Inflammatory macrophage treated with lipopolysaccharide for 1 hour (primary cell): ENCODE measurements at places on chromosomes 7 and 10.
A peak's percentile ranks its signal among the peaks of the same experiment; 100 is the strongest.

DNA sequence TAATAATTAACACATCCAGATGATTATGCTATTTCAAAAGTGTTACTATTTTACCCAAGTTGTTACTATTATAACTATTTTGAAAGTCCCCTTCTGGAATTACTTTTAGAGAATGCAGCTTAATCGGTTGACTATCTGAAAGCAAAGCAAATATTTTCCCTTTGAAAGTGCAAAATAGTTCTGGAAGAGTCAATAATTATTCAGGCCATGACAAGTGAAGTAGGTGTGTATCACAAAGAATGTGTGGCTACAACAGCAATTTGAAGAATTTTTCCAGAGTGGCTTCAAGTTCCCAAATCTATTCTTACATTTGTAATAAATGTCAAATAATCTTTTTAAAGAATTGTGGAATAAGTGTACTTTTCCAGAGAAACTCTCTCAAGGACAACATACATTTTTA lies 42.8 kb downstream of the RNLS start:
- DNase-seq, result no peak

- DNase-seq, result no peak
These were observed 32.1 kb downstream of the SGPL1 start for GRCh38 chr10:70847659-70848360.

DNA sequence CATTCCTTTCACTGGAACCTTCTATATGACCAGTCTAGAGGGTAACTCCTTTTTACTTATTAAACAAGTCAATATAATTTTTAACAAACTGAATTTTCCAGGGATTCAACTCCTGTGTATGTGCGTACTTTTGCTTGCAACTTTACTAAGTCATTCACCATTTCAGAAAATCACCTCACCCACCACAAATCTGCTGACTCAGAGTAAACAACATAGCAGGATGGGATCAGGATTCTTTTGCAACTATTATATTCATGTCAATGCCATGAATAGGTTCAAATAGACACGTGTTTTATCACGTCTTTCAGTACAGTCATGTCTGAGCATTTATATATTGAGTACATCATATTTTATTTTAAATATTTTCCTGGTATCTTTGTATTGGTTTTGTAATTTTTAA lies 14.5 kb downstream of the CTTNBP2 start:
- no peak for DNase-seq

- DNase-seq, result no peak
These were observed 1.5 kb downstream of the LZTS2 start for GRCh38 chr10:101000915-101001658.

DNA sequence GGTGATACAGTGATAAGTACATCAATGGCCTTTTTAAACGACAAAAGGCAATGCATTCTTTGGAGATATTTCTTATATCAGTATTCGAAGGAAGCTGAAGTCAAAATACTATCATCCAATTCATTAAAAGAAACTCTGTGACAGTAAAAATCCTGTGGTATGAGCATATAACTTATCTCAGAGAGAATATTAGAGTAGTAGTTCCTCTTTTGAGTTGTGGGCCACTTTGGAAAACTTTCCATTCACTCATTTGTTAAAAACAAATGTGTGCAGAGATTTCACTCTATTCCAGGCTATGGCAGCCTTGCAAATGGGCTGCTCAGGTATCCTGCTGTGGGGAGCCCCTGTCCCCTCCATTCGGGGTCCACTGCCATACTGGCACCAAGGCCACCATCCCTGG lies 55.3 kb upstream of the ZNF438 start:
- DNase-seq, result no peak

- no peak for DNase-seq
These were observed 48.2 kb downstream of the CFAP70 start for GRCh38 chr10:73310475-73310874.

DNA sequence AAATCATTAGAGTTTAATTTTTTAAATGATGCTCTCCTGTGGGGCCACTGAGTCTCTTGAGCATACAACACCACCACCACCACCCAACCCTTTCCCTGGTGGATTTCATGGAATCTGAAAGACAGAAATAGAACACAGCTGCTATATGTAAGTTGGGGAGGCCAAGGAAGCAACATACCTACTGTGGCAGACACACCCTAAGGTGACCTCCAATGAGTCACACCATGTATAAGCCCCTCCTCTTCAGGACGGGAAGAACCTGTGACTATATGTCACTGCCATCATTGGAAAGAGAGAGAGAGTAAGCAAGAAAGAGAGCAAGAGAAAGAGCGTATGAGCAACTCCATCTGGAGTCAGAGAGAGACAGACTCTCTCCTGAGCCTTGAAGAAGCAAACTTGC lies 172.4 kb upstream of the NFE2L3 start:
- DNase-seq, result no peak

- peak; percentile 37 for DNase-seq
These were observed 13.2 kb upstream of the TAS2R60 start for GRCh38 chr7:143429770-143430698.

DNA sequence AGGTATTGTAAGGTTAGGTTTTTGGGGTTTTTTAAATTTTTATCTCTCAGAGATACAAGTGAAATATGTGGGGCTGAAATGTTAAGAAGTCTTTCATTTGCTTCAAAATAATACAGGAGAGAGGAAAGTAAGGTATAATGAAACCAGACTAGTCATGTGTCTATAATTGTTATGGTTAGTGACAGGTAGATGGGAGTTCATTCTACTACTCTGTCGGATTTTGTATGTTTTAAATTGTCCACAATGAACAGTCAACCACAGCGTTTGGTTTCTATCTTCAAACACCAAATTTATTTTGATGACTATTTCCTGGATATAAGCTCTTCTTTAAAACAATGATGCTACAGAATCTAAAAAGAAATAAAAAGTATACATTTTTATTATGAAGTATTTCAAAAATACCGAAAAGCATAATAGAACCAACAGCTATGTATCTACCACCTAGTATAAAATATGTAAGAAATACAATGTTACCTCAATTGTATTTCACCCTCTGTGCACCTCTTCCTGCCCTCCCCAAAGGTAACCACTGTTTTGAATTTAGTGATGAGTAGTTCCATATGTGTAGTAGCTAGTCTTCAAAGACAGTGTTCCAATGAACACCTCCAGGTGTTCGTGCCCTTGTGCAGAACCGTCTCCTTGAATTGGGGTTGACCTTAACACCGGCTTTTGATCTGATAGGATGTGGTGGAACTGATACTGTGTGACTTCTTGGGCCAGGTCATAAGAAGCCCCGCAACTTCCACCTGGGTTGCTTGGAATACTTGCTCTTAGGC lies 74.8 kb upstream of the CDK1 start:
- DNase-seq, result no peak

DNA sequence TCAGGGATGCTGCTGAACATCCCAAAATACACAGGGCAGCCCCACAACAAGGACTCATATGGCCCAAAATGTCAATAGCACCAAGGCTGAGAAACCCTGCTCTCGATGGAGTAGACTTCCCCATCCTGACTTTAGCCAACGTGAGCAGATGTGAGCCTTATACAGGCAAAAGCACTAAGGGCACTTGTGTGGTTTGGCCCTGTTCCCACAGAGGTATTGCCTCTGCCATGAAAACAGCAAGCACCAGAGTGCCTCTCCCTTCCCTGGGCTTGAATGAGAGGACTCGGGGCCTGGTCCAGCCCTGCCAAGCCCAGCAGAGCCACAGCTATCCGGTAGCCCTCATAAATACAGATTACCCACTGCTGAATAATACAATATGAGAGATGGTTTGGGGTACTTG lies 47.5 kb downstream of the ACSM6 start:
- no peak for DNase-seq

DNA sequence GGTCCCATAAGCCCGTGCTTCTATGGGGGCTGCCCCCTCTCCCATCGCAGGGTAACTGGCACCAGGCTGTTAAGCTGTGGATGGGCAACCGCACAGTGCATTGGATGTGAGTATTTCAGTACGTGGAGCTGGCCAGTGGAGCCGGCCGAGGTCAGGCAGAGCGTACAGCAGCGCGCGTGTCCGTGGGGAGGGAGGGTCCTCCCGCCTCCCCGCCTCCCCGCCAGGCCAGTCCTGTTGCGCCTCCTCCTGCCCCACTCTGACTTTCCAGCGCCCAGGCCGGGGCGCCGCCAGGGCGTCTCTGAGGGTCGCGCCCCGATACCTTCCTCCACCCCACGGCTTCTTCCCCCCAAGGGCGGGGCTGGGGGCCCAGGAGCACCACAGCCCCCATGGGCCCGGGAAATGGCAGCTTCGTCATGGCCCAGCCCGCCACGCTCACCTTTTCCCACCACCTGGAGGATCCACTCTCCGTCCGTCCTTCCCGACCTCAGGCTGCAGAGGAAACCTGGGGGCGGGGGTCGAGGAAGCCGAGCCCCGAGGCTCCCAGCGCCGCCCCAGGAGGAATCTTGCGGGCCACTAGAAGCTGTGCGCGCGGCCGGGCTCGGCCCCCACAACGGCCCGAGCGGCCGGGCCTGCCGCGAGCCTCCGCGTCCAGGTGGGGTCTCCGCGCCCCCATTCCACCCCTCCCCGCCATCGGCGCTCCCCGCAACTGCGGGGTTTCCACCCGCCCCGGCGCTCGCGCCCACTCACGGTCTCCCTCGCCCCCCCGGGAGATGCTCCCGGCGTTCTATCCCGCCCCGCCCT lies 831 bp upstream of the PFKP start:
- DNase-seq, result no peak

DNA sequence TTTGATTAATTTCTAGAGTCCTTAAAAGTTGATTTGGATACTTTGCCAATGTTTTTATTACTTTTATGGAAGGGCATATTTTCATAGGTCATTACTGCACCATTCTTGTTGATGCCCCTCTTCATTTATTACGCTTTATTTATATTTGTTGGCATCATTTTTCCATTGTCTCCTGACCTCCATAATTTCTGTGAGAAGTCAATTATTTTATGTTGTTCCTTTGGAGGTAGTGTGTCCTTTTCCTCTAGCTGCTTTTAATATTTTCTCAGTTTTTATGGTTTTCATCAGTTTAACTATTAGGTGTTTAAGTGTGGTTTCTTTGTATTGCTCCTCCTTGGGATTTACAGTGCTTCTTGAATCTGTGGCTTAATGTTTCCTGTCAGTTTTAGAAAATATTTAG lies 134.9 kb downstream of the SAMD9 start:
- no peak for DNase-seq

- no peak for DNase-seq
These were observed 5.1 kb upstream of the LRRC4 start for GRCh38 chr7:128036226-128036940.

DNA sequence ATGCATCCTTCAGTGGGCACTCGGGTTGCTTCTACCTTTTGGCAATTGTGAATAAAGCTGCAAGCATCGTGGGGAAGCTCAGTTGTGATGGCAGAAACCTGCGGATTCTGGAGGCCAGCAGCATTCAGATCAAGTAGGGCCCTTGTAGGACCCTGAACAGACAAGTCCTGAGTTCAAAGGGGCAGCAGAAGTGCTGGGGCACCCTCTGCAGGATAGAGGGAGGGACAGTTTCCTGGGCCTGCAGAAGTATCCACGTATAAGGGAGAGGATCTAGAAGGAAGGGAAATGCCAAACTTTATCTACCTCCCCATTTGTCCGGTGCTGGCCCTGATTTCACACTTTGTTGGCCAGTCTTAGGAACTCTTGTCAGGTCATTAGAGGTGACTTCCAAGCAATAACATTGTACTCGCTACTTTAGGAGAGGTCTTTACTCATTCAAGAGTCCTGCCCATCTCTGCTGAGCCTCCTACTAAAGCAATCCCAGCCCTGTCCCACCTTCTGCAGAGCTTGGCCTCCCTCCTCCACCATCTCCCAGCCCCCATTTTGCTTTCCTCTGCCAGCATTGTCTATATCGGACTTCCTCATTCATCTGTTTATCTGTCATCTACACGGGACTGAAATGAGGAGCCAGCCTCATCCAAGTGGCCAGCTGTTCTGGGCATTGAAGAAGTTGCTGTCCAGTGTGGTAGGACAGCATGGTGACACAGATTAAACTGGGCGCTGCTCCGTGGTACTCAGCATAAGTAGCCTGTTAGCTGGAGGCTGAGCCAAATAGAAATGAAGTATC lies 26.6 kb upstream of the R3HCC1L start:
- DNase-seq, result no peak

DNA sequence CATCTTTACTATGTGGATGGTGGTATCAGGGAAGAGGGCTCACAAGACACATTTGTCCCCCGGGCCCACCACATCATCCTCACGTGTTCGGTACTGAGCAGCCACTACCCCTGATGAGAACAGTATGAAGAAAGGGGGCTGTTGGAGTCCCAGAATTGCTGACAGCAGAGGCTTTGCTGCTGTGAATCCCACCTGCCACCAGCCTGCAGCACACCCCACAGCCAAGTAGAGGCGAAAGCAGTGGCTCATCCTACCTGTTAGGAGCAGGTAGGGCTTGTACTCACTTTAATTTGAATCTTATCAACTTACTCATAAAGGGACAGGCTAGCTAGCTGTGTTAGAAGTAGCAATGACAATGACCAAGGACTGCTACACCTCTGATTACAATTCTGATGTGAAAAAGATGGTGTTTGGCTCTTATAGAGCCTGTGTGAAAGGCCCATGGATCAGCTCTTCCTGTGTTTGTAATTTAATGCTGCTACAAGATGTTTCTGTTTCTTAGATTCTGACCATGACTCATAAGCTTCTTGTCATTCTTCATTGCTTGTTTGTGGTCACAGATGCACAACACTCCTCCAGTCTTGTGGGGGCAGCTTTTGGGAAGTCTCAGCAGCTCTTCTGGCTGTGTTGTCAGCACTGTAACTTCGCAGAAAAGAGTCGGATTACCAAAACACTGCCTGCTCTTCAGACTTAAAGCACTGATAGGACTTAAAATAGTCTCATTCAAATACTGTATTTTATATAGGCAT lies 9.1 kb upstream of the CSGALNACT2 start:
- DNase-seq, result peak; percentile 96

GRCh38 chr7:101936611-101937231 lies 119.3 kb downstream of the CUX1 start:
- DNase-seq, result no peak

GRCh38 chr7:95204618-95205017 lies 119.7 kb downstream of the PON1 start:
- no peak for DNase-seq

DNA sequence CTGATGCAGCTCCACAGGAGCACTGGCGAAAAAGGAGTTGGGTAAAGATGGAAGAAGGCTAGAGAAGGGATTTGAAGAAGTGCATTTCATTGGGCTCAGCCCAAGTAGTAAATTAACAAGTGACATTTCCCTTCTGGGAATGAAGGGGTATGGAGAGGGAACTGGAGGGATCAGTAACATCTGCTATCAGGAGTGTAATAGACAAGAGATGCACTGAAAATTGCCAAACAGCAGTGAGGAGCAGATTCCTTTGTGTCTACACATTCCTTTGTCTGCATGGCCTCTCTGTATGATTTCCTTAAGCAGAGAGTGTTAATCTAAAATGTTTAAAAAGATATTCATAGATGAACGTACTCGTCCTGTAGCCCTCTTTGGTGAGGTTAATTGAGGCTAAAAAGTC lies 148.2 kb upstream of the FERD3L start:
- no peak for DNase-seq

GRCh38 chr7:22542669-22543068 lies 42.7 kb upstream of the STEAP1B start:
- DNase-seq, result no peak
